ENCODE measurements at places on chromosomes 5 and 9.

DNA sequence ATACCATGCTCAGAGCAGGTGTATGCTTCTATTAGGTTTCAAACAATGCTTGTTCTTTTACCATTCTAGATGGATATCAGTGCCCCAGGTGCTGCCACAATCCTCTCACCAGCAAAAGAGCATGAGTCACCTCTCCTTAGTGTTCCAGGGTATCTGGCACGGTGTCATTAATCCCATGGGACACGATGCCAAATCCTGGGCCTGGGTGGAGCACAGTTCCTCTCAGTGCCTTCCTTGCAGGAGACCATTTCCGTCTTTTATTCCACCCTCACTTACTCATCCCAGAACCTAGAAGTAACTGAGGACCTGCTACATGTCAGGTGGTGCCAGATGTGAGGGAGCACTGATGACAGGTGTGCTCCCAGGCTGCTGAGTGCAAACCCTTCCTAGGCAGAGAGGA, 1.3 kb upstream of the OR13J1 start:
- DNase-seq: no peak

- DNase-seq: no peak
Observed at GRCh38 chr5:42020788-42021530, 95.9 kb downstream of the FBXO4 start.

GRCh38 chr5:143843461-143843860, 31.5 kb downstream of the HMHB1 start:
- no peak for DNase-seq

DNA sequence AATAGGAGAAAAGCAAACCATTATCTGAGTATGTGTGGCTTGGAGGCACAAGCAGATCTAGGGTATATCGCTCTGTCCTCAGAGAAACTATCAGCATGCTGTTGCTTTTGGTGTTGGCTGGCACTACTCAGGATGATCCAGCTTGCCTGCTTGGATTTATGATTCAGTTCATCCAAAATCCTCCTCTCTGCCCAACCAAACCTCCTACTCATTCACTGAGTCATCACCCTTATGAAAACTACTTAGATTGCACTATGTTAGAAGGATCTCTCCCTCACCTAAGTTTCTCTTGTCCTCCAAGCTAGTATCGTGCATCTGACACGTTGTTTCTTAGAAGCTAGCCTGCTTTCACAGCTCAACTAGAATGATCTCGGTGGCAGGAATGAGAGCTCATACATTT, 14.2 kb upstream of the ZBED3 start:
- no peak for DNase-seq

DNA sequence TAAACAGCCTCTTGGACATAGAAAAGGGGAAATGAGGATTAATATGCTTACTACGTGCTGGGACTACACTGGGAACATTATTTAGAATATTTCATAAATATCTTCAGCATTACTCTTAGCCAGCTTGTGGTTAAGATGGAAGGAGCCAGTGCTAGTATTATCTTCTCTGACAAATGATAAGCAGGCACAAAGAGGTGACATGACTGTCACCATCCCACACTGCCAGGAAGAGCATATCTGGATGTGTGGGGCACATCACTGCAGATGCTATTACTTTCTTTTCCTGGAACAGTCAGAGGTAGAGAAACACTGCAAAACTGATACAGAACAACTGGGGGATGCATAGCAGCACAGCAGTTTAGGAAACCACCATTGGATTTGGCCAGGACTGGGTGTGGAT, 281.0 kb upstream of the TNC start:
- no peak for DNase-seq

DNA sequence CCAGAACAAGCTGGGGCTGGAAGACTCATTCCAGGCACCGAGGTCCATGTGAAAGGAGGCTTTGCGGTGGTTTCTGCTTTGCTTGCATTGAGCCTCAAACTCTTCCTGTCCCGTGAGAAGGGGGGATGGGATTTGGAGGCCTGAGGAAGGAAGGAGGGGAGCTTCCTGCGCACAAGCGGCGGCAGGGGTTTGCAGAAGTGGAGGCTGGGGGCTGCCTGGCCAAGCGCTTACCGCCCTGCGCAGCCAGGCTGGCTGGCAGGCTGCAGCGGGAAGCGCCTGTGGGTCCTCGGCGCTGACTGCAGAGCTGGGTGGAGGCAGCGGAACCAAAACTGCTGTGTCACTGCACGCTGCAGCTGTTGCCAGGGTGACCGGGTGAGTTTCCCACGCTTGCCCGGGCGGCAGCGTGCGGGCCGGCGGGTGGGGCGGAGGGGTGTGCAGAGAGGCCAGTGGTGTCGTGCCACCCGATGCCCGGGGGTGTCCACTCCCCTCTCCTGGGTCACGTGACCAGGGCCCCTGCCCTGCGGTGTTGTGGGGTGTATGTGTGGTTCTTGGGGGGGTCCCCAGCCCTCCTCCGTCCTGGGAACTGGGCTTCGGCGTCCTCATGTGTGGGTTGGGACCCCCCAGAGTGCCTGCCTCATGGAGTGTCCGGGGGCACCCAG, 81.0 kb downstream of the RXRA start:
- peak; percentile 89 for DNase-seq

- DNase-seq: peak; percentile 41
Observed at GRCh38 chr9:136700959-136701667, 11.3 kb upstream of the DIPK1B start.

DNA sequence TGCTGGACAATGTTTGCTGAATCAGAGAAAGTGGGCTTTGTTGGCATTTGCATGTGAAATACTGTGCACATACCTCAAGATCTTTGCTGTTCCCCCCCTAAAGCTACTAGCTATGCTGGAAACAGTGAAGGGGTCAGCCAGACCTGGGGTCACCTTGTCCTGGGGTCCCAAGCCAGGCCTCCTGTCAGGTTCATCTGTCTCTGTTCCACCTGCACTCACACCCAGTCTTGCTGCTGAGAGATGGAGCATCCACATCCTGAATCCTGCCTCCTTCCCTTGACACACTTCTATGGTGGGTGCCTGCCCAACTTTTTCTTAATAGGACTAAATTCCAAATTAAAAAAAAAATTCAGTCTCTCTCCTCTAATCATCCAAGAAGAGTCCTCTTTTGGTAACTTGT, 4.0 kb upstream of the ABL1 start:
- no peak for DNase-seq

- no peak for DNase-seq
Observed at GRCh38 chr9:31030741-31031202, 1353.7 kb upstream of the ACO1 start.

GRCh38 chr5:167785901-167786300, 505.5 kb upstream of the WWC1 start:
- no peak for DNase-seq

GRCh38 chr5:14655146-14655741, 9.3 kb upstream of the OTULIN start:
- no peak for DNase-seq

GRCh38 chr9:136926154-136926704, 18.3 kb downstream of the FBXW5 start:
- DNase-seq: no peak

- DNase-seq: no peak
Observed at GRCh38 chr5:167525004-167525403, 766.4 kb upstream of the WWC1 start.

DNA sequence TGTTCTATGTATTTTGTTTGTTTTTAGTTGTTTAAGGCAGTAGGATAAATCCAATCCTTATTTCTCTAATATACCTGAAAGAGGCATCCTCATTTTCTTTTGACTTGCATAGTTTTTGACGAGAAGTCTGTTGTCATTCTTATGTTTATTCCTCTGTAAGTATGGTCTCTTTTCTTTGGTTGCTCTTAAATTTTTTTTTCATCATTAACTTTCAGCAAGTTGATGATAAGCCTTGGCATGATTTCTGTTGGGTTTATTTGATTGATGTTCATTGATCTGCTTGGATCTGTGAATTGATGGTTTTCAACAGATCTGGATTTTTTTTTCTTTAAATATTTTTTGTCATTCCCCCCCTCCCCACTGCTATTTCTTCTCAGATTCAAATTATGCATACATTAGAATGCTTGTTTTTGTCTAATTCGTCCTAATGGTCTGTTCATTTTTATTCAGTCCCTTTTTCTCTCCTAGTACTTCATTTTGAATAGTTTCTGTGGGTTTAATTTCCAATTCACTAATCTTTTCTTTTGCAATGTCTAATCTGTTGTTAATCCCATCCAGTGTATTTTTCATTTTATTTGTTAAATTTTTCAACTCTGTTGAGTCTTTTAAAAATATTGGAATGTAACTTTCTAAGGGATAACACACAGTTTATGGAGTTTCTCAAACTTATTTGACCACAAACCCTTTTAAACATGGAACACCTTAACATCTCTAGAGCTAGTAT, 495.9 kb downstream of the CSNK1G3 start:
- no peak for DNase-seq

DNA sequence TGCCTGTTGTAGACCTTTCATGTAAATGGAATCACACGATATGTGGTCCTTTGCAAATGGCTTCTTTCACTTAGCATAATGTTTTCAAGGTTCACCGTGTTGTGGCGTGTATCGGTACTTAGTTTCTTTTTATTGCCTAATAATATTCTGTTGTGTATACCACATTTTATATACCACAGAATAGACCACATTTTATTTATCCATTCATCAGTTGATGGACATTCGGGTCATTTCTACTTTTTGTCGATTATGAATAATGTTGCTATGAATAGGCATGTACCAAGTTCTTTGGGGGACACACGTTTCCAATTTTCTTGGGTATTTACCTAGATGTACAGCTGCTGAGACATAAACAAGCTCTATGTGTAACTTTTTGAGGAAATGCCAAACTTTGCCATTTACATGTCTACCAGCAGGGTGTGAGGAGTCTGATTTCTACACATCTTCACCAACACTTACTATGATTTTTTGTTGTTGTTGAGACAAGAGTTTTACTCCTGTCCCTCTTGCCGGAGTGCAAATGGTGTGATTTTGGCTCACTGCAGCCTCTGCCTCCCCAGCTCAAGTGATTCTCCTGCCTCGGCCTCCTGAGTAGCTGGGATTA, 144.7 kb downstream of the RGS3 start:
- DNase-seq: no peak

- no peak for DNase-seq
Observed at GRCh38 chr9:132210472-132211145, 48.8 kb downstream of the NTNG2 start.

DNA sequence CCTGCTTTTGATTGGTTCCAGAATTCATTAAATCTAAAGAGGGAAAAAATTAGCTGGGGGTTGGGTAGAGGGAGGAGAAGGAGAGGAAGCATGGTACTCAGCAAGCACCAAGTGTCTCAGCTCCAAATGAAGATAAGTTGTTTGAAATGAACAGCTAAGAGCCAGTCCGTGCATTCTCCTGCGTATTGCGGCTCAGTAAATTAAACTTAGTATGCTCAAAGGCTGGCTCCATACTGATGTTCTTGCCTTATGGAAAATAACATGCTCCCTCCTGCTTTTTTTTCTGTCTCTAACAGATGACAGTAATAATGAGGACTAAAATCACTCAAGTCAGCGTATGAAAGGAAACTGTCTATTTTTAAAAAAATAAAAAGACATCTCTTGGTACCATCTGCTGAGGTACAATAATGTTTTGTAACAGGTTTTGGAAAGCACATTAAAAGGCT, 161.0 kb downstream of the SPATA31D1 start:
- DNase-seq: no peak

DNA sequence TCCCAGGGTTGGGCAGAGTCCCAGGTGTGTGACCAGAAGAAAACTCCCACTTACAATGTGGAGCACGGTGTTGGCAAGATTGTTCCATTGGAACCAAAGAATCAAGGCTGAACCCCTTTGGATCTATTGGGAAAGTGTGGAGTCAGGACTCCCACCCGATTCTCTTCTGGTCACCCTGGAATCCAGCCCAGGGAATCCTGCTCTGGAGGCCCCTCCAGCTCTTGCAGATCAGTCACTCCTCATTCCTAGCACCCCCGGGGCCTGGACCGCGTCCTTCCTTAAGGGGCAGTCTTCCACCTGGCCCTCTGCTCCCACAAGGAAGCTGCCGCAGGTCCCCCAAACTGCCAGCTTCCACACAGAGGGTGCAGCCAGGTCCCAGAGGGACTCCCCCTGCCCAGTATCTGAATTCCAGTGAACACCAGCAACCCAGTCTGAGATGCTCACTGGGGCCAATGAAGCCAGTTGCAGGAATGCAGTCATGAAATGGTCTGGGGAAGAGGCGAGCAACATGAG, 170.1 kb downstream of the GADD45G start:
- DNase-seq: no peak

DNA sequence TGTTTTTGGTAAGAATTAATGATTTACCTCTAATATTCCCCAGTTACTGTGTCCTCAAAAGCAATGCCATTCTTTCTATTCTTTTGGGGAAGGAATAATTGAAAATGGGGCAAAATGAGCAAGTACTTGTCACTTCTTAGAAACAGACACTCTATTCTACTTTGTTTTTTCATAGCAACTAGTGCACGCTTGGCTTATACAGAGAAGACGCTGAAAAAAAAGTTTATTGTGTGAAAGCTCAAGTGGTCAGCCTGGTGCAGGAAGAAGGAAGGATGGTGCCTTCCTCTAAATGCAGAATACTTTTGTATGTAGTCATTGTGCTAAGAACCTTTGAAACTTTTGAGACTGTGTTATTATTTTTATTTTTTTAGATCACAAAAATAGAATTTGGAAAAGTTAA, 29.6 kb downstream of the ANKDD1B start:
- no peak for DNase-seq

DNA sequence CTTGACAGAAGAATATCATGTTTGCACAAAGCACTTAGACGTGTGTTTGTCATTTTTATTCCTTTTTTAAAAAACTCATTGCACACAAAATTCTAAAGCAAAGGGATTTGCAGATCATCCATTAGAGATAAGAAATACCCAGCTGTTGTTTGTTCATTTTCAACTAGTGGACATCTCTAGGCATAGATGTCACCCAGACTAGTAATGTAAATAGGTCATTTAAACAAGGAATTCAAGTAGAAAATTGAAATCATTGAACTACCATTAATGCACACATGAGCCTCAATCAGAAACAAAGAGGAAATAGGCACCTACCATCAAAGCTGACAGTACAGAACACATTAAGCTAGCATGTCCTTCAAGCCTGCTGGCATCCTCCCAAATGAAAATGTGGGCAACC, 107.3 kb downstream of the OR2K2 start:
- DNase-seq: no peak

DNA sequence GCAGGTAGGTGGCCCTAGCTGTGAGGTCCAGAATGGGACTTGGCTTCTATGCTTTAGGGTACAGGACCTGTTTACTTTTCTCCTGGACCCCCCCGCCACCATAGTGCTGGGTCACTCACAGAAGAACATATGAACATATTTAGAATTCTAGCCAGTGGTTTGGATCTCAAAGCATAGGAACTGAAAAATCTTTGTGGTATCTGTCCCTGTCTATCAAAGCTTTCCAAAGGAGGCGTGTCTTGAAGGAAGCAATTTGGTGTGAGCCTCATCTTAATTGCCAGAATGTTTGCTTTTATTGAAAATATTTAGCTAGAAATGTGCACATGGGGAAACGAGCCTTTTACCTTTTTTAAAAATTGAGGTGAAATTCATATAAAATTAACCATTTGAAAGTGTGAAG, 6.2 kb downstream of the PHF2 start:
- no peak for DNase-seq

GRCh38 chr5:172827841-172828240, 6.2 kb upstream of the ERGIC1 start:
- no peak for DNase-seq

- no peak for DNase-seq
Observed at GRCh38 chr9:137953683-137954438, 76.3 kb downstream of the CACNA1B start.
